IPS-NIHi11 (cell line): ENCODE measurements at places on chromosomes 3 and 15.

GRCh38 chr15:38414357-38414756 is 39.6 kb upstream of the FAM98B start:
- peak; percentile 62 for DNase-seq

- no peak for DNase-seq
Observed at GRCh38 chr15:31824024-31824423, 206.3 kb upstream of the CHRNA7 start.

DNA sequence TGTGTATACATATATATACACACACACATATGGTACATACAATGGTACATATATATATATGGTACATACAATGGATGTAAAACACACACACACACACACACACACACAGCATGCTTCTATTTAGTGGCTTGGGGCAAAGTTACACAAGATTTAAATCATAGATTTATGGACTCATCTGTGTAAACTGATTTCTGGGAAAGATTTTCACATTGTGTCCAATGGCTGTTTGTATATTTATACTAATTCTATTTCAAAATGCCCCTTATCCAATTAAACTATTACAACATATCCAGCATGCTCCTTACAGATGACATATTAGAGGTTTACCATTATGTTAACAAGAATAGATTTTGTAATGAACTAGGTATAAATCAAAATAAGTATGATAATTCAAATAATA is 94.9 kb downstream of the ANO10 start:
- no peak for DNase-seq

DNA sequence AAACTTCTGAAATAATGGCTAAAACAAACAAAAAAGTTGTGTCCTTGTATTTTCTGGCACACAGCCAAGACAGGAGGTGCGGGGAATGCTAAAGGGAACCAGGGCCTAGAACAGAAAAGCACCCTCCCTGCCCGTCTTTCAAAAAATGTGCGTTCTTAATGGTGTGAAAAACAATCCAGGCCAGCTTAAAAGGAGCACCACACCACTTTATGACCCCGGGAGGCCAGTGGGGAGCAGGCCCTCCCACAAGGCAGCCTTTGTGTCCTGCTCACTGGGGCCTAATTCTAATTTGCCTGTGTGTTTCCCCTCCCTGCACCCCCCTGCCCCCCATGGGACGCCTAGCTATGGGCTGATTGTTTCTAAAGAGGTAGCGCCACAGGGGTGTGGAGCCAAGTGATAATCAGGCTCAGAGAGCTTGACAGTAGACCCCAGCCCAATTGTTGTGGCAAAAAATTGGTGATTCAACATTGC is 181.4 kb downstream of the GREM1 start:
- DNase-seq = peak; percentile 82

- no peak for DNase-seq
Observed at GRCh38 chr3:18660059-18660458, 234.9 kb upstream of the SATB1 start.

DNA sequence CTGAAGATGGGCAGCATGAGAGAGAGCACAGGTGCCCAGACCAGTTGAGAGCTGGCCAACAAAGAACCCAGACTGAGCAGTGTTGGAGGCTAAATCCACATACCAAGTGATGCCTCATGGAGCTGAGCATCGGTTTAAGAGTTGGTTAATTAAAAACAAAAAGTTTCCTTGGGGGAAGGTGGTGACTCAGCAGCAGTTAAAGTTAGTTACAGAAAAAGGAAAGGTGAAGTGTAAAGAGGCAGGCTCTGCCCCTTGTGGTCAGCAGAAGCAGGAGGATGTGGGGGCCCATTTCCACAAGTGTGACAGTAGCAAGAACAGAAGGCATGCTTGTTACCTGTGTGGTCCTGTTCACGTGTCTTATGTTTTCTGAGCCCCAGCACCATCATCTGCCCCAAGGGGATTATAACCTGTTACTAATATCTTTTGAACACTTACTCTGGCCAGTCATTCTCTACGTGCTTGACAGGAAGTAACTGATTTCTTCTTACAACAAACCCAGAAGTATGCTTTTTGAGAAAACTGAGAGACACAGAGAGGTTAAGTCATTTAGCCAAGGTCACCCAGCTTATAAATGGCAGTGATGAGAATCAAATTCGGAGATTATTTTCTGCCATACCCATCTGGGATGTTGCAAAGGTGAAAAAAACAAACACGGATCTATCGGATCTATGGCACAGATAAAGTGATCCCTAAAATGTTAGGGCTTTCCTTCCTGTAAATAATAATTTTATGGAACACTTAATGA is 91.0 kb downstream of the EPHB1 start:
- DNase-seq = no peak

- DNase-seq = no peak
Observed at GRCh38 chr15:35874260-35874905, 328.4 kb upstream of the DPH6 start.

DNA sequence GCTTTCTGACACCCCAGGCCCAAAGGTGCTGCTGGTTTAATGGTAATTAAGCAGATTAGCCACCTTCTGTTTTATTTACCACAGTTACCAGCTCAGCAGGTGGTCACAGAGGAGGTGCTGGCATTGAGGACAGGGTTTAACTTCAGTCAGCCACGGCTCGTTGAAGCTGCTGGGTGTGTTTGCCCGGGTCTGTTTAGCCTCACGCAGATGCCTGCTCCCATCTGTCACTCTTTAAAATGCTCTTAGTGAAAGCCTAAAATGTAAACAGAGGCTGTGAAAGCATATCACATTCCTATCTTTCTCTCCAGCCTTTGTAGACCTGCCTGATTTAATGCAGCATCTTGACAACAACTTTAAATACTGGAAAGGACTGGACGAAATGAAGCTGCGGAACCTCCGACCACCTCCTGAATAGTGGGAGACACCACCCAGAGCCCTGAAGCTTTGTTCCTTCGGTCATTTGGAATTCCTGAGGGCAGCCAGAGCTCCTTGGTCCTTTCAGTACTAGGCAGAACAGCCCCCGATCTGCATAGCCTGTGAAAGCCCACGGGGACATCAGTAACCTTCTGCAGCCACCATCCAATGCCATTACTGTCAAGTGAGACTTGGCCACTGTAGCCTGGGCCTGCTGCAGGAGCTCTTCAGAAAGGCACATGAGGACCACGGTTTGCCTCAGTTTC is 156.0 kb downstream of the PDE8A start:
- DNase-seq = no peak

- DNase-seq = no peak
Observed at GRCh38 chr3:112982710-112983109, 7.8 kb upstream of the CD200R1 start.

DNA sequence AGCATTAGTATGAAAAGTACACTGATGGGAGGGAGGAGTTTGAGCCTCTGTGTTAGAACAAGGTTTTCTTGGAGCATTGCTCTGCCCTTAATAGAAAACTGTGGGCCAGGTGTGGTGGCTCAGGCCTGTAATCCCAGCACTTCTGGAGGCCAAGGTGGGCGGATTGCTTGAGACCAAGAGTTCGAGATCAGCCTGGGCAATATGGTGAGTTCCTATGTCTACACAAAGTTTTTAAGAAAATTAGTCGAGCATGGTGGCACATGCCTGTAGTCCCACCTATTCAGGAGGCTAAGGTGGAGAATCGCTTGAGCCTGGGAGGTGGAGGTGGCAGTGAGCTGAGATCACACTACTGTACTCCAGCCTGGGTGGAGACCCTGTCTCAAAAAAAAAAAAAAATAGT is 103.7 kb downstream of the ATP10A start:
- DNase-seq = no peak

DNA sequence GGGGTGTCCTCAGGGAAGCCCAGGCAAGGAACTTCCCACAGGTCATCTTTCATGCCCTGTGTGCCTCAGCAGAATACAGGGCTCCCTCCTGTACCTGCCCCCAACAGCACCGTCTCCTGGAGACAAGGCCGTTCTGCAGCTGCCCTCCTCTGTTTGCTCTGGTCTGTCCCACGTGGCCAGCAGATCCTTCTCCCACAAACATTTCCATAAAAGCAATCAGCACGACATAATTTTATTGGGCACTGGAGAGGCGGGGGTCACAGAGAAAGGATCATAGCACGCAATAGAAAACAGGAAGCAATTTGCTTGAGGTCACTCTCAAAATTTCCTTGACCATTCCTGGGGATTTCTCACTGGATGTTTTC is 29.4 kb downstream of the STARD5 start:
- DNase-seq = no peak

GRCh38 chr3:42013691-42014457 is 52.0 kb upstream of the ULK4 start:
- DNase-seq = peak; percentile 69

GRCh38 chr15:29410338-29410737 is 140.7 kb upstream of the NSMCE3 start:
- no peak for DNase-seq

DNA sequence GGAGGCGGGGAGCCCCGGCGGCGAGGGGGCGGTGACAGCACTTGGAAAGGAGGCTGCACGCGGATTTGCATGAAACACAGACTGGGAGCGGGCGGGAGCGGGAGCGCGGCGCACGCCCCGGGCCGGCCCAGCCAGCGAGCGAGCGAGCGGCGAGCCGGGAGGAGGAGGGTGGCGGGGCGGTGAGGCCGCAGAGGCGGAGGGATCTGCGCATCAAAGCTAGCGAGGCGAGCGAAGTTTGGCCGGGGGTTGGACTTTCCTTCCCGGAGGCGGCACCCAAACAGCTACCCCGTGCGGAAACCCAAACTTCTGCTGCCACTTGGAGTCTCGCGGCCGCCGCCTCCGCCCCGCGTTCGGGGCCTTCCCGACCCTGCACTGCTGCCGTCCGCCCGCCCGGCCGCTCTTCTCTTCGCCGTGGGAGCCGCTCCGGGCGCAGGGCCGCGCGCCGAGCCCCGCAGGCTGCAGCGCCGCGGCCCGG is at the start of gene SMAD3:
Gene SMAD3, plus strand, starts transcription at position 72 of the 475 bp plus-strand sequence. CDS start 553 bp downstream, outside the sequence.
- DNase-seq = peak; percentile 89

- DNase-seq = no peak
Observed at GRCh38 chr3:153070511-153070868, 91.5 kb upstream of the RAP2B start.

DNA sequence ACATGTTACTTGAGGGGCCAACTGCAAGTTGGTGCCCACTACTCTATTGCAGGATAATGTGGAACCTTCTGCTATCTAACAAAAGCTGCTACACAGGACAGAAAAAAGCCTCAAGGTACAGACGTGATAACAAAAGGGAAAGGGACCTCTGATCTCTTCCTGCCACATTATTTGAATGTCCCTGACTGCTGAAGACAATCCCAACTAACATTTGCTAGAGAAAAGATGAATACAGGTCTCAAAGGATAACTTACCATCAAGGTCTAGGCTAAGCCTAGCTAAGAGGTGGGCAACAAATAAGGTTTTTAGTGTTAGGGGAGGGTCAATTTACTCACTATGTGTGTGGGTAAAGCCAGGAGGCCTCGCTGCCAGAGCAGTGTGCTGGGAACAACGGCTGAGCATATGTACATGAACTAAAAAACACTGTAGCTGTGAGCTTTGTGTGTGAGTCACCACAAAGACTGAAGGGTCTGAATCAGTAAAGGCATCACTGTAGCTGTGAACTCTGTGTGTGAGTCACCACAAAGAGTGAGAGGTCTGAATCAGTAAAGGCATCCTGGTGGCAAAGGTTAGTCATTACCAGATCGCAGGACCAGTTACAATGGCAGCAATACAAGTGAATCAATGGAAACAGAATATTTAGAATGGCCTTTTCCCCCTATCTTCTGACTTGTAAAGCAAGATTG is 111.7 kb downstream of the LMLN start:
- DNase-seq = peak; percentile 29

- DNase-seq = no peak
Observed at GRCh38 chr3:167733961-167734497, 663 bp downstream of the PDCD10 start.

GRCh38 chr3:133377396-133377795 is 22.5 kb upstream of the BFSP2 start:
- DNase-seq = peak; percentile 55

GRCh38 chr3:74200952-74201351 is 413.5 kb downstream of the CNTN3 start:
- DNase-seq = no peak

DNA sequence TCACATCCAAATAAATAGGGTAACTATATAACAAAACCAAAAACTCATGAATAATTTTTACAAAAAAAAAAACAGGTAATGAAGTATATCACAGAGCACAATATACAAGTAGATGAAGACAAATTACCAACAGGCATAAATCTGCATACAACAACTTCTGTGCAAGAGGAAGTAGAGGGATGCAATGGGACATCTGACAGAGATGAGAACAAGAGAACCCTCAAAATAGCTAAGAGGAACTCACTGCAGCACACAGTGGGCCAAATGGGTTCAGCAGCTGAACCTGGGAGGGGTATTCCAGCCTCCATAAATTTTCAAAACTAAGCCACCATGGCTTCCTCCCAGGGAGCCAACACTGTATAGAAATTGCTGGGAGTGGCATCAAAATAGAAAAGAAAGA is 9.6 kb upstream of the BTLA start:
- DNase-seq = no peak

- peak; percentile 45 for DNase-seq
Observed at GRCh38 chr15:55661428-55661827, 73.3 kb upstream of the PYGO1 start.

DNA sequence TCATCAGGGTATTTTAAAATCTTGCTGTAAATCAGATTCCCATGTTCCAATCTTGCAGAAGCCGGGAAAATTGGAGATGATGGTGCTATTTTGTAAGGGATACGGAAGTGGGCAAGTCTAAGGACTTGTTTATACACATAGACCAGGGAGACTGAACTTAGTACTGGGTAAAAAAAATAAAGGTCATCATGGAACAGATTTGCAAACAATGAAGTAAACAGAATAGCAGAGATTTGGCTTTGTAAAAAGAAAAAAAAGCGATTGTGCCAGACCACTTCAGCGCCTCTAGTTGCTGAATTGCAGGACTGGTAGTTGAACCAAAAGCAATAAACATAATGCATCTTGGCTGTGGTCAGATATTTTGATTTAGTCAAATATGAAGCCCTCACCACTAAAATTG is 229.1 kb downstream of the TP63 start:
- no peak for DNase-seq

DNA sequence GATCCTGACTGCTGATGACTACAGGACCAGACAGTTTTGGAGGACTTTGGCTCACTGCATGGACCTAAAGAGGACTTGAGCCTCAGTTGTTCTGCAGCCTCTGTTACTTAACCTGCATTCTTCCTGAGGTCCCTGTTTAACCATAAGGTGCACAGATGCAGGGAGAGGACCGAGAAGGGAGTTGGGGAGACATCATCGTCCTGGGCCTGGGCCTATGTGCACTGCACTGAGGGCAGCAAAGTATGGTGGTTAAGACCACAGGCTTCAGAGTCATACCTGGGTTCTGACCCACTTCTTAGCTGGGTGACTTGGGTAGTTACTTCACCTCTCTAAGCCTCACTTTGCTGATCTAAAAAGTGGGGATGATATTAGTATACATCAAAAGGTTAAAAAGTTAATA is 21.9 kb downstream of the KY start:
- DNase-seq = no peak

DNA sequence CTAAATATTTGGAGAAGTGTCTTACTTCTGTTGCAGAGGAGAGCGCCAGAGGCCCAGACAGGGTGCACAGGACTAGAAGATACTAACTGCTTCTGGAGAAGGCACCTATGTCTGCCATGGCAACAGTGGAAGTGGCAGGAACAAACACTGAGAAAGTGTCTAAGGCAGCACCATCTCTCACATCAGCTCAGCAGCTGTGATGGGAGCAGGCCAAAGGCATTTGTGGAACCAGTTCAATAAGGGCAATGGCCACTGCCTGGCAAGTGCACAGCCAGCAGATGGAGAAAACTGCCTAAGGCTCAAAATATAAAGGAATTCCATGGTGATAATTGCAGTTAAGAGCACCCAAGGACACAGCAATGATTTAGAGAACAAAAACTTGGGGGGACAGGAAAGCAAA is 563.0 kb upstream of the CCDC54 start:
- DNase-seq = no peak
